ENCODE measurements at places on chromosomes 6 and 20. TPM values are rescaled to one million over a fixed set of nuclear protein-coding genes. Genes with fewer than 3 reads are reported as not detected.

Gene CFB
- 0.40 TPM for total RNA-seq

Gene PDE10A
- total RNA-seq = not detected

Gene GPR6
- total RNA-seq = not detected

Gene SLC12A5
- total RNA-seq = not detected

Measured in natural killer cell treated with Interleukin-12 subunit alpha and Interleukin-12 subunit beta and Interleukin-15 and Interleukin-18, amount 100 ng/mL, for 72 hours (primary cell).